ENCODE measurements at places on chromosomes 16 and 17.

- DNase-seq, result no peak
Observed at GRCh38 chr16:28883221-28883996, 5.1 kb downstream of the ATP2A1 start.

DNA sequence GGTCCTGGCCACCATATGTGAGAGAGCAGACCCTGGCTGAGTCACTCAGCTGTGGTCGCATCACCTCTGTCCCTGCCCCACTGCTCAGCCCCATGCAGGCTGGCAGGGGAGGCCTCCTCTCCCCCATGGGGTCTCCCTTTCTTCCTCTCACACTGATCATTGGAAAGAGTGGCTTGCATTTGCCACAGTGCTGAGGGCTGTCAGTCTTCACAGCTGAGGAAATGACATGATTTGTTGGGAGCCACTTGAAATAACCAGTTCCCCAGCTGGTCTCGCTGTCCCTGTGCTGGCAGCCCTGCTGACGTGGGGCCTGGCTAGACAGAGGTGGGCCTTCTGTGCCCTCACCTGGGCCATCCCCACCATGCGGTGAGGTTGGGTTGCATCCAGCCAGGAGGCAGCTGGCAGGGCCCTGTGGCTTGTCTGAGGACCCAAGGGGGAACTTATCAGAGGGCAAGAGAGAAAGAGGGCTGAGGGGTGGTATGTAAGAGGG lies 30.1 kb upstream of the MED9 start:
- no peak for DNase-seq

- no peak for DNase-seq
Observed at GRCh38 chr16:21264571-21265036, 13.5 kb downstream of the CRYM start.

DNA sequence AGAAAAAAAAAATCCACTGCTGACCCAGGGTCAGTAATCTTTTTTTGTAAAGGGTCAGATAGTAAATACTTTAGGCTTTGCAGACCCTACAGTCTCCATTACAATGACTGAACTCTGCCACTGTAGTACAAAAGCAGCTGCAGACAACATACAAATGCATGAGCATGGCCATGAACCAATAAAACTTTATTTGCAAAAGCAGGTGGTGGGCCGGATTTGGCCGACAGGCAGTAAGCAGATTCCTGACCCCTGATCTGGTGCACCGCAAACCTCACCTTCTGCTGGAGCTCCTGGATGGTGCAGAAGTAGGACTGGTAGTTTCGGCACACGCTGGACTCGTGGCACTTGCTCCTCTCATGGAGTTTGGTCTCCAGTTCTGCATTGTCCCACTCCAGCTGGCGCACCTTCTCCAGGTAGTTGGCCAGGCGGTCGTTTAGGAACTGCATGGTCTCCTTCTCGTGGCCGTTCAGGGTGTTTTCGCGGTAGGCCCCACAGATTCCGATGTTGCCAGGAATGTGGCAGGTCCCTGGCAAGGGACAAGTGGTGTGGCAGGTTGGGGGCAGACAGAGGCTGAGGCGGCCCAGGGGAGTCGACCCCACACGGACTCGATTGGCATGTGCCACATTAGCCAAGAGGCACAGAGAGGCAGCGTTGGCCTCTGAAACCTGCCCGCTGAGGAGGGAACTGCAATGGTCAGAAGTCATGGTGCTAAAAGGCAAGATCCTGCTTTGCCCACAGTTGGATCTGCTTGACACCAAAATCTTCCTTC lies 13.1 kb downstream of the KRT37 start:
- DNase-seq, result no peak

DNA sequence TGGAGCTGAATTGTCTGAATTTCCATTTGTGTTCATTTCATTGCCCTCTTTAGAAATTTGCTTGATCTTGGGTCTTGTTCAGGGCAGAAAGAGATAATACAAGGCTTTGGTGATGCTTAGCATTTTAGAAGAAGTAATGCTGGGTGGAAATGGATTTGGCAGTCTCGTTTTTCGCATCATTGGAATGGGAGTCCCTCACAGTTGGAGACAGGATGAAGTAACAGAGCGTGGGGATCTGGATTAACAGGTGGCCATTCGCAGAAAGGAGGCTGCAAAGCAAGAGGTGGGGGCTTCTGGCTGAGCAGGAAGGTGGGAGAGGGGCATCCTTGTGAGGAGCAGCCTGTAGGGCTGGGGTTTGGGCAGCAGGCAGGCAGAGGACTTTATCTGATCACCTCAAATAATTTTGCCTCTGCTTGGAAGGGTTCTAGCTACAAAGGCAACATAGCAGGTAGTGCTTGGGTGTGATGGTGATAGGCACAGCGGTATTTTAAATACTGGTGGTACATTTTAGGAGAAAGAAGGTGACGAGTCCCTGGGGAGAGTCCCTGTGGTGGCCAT lies 17.0 kb downstream of the KSR1 start:
- no peak for DNase-seq

DNA sequence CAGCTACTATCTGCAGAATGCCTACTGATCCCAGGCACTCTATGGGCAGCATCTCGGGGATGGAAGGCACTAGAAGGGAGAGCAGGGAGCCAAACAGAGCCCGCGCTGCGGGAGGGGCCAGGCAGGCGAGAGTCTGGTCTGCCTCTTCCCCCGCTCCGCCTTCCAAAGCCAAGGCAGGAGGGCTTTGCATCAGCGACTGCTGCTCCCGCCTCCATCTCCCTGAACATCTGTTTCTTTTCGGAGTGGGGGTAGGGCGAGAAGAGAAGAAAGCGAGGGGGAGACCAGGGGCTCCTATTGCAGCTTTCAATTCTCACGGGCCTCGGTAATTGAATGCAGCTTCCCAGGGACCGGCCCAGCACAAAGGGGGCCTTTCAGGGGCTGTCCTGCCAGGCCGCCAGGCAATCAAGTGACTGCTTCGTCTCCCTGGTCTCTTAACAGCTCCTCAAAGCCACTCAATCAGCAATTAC lies 31.4 kb upstream of the CDC42EP4 start:
- DNase-seq, result peak; percentile 67

- no peak for DNase-seq
Observed at GRCh38 chr17:40445751-40446468, 2.7 kb downstream of the IGFBP4 start.

- DNase-seq, result no peak
Observed at GRCh38 chr17:75959051-75959838, 18.4 kb upstream of the FBF1 start.

DNA sequence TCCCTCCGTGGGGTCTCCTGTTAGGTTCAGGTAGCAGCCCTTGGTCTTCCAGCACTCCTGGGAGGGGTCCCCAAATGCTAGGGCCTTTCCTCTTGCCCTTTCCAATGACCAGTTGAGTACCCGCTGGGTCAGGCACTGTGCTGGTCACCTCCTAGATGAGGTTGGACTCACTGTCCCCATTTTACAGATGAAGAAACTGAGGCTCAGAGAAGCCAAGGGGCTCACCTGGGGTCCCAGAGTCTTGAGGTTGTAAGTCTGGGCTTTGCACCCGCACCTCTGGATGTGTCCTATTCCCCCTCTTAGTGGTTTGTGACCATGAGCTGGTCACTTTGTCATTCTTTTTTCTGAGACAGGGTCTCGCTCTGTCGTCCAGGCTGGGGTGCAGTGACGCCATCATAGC lies 1.4 kb upstream of the CASKIN1 start:
- no peak for DNase-seq

- DNase-seq, result no peak
Observed at GRCh38 chr16:69204172-69204571, 17.2 kb downstream of the SNTB2 start.

DNA sequence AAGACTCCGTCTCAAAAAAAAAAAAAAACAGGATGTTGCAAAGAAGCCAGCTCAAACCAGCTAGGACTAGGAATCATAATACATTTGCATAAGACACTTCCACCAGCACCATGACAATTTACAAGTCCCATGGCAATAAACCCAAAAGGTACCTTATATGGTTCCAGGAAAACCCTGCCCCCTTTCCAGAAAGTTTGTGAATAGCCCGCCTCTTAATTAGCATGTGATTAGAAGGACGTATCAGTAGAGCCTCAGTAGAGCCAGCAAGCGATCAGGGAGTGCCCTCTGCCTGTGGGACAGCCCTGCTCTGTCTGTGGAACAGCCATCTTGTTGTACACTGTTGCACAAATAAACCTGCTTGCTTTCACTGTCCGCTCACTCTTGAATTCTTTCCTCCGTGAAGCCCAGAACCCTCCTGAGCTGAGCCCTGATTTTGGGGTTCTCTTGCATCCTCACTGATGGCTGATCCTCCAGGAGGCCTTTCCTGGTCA lies 14.0 kb downstream of the NUPR1 start:
- DNase-seq, result no peak

- no peak for DNase-seq
Observed at GRCh38 chr17:75394332-75394918, 11.1 kb downstream of the GRB2 start.

- no peak for DNase-seq
Observed at GRCh38 chr16:66186251-66186785, 180.2 kb upstream of the CDH5 start.

DNA sequence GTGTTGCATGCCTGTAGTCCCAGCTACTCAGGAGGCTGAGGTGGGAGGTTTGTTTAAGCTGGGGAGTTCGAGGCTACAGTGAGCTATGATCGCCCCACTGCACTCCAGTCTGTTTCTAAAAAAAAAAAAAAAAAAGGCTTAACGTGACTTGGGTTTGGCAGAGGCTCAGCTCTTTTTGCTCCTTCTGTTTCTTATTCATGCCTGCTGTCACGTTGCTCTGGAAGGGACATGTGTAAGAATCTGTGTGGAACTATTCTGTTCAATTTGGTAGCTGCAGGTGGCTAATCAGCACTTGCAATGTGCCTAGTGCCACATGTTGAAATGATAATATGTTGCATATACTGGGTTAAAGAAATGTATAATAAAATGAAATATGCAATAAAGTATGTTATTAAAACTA lies 20.9 kb upstream of the SYT17 start:
- DNase-seq, result no peak

GRCh38 chr16:67120025-67120424 lies 10.3 kb downstream of the PHAF1 start:
- DNase-seq, result no peak

DNA sequence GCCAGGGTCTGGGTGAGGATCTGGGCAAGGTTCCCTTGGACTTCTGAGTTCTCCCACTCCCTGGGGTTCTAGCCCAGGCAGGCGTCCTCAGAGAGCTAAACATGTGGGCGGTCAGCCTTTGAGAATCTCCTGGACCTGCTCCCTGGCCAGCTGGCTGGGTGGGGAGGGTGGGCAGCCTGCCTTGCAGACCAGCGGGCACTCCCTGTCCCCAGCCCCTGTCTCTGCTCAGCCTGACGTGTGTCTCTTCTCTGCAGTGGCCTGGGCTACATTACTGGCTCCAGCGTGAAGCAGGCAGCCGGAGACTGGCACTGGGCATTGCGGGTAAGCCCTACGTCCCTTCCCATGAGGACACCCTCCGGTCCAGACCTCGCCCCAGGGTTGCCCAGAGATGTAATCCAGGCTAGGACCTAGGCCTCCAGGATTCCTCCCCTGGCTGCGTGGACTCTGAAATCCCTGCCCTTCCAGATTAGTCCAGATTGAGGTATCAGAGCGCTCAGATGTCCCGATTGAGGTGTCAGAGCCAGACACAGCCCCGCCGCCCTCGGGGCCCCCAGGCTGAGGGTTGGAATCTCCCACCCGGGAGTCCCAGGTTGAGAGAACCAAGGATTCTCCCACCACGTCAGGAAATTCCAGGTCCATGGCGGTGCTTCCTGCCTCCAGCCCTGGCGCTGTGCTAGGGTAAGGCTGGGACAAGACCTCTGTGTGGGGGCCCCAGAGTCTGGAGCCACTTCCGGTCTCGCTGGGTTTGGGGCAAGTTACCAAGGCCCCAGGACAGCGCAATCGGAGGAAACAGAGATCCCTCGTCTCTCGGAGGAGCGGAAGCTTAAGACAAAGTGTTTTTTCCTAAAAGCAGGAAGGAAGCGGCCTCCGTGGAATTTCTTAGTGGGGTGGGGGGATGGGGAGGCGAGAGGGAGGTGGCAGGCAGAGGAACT lies 24.1 kb downstream of the MYBBP1A start:
- no peak for DNase-seq

GRCh38 chr16:61296305-61296704 lies 739.9 kb downstream of the CDH8 start:
- no peak for DNase-seq

DNA sequence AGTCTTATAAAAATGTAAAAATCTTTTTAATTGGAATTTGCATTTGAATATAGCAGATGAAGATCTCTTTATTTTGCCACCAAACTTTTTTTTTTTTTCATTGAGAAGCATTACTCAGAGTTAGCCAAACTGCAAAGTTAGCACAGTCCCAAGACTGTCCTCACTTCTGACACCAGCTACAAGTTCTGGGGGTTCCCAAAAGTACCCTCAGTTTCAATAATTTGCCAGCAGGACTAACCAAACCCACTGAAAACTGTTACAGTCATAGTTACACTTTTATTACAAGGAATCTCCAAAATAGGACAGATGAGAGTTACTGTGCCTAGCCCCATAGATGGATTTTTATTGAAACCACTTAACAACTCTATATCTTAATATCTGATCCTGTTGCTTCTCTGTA lies 144.1 kb downstream of the CHD9 start:
- DNase-seq, result no peak

- no peak for DNase-seq
Observed at GRCh38 chr16:73383988-73384365, 336.0 kb upstream of the ZFHX3 start.

GRCh38 chr16:85248342-85248741 lies 136.1 kb upstream of the CIBAR2 start:
- DNase-seq, result no peak

GRCh38 chr16:83850947-83851346 lies 43.2 kb downstream of the HSBP1 start:
- no peak for DNase-seq

- DNase-seq, result no peak
Observed at GRCh38 chr16:84925092-84925772, 86.1 kb downstream of the ZDHHC7 start.

DNA sequence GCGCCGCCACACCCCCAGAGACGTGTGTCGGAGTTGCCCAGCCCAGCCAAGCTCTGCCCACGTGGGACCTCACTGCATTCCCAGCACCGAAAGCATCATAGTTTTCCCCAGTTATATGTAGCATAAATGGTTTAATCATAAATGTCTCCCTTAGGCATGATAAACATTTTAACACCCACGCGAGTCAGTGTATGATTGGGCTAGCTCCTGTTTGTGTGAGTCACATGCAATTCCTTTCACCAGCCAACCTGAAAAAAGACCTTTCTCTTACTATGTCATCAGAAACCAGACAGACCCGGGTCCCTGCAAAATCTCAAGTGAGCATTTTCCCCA lies 9.2 kb downstream of the TAF1C start:
- DNase-seq, result no peak

DNA sequence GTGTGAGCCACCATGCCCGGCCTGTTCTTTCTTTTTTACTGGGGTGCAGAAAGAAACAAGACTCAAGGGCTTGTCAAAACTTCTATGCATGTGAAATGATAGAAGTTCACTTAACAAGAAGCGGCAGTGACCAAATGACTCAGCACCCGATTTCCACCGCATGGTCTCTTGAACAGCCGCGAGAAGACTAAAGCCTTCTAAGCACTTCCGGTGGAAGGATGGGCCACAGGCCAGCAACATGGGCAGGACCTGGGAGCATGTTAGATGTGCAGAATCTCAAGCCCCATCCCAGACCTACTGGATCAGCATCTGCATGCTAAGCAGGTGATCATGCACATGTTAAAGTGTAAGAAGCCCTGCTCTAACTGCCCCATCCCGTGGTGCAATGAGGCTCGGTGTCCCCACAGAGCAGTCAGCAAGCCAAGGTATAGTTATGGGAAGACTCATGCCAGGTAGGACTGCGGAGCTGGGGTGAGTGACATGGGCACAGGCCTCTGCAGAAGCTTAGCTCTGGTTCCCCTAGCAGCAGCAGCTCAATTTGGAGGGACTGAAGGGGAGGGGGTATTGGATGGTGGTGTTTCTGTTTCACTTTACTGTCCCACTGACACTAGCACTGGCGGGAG lies 88.5 kb upstream of the HNF1B start:
- no peak for DNase-seq

GRCh38 chr17:81050645-81051625 lies 16.0 kb downstream of the BAIAP2 start:
- DNase-seq, result no peak

Measured in C1 segment of cervical spinal cord (tissue), 14 donors.